CD8-positive, alpha-beta memory T cell (primary cell): ENCODE measurements at places on chromosomes 4 and X.

GRCh38 chr4:71711985-71712348 is 71.9 kb downstream of the GC start:
- no peak for DNase-seq

GRCh38 chr4:180635281-180635680 is 1607.9 kb upstream of the TENM3 start:
- no peak for DNase-seq

DNA sequence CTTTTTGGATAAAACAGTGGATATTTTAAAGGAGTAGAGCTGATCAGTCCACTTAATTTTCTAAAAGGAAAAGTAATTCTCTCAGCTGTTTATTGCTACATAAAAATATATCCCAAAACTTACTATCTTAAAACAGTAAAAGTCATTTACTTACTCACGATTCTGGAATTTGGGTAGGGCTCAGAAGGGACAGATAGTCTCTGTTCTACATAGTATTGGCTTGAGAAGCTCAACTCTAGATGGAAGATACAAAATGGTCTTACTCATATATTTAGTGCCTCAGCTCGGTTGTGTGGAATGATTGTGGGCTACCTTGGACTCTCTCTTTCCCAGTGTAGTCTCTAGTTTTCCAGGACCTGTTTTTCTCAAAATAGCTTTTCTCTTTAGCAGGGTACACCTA is 691.5 kb upstream of the POU3F4 start:
- no peak for DNase-seq

DNA sequence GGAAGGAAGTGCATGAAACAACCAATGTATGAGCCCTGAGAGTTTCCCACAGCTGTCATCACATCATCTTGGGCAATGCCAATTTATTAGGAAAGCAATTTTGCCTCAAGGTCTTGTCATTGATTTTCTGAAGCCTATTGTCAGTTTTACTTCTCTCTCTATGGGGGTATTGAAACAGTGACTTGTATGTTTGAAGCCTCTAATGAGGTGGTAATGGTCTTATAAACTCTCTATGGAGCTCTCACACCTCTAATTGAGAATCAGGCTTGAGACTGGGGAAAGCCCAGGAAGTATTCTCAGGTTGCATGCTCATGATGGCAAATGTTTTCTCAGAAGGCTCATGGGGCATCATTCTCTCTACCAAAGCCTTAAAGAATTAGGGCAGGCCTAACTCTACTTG is 308.2 kb upstream of the EMCN start:
- no peak for DNase-seq

- no peak for DNase-seq
These were observed 42.2 kb upstream of the EPGN start for GRCh38 chr4:74266081-74266480.

DNA sequence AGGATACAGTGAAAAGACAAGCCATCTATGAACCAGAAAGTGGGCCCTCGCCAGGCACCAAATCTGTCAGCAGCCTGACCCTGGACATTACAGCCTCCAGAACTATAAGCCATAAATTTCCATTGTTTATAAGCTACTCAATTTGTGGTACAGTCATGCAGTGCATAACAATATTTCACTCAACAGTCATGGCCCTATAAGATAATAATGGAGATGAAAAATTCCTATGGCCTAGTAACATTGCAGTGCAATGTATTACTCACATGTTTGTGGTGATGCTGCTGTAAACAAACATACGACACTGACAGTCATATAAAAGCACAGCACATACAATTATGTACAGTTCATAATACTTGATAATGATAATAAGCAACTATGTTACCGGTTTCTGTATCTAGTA is 17.1 kb upstream of the TLR1 start:
- no peak for DNase-seq
